Activated CD8-positive, alpha-beta memory T cell treated with anti-CD3 and anti-CD28 coated beads, Interleukin-2, amount 50 U/mL, for 48 hours (primary cell): ENCODE measurements at places on chromosomes 13 and 19.

DNA sequence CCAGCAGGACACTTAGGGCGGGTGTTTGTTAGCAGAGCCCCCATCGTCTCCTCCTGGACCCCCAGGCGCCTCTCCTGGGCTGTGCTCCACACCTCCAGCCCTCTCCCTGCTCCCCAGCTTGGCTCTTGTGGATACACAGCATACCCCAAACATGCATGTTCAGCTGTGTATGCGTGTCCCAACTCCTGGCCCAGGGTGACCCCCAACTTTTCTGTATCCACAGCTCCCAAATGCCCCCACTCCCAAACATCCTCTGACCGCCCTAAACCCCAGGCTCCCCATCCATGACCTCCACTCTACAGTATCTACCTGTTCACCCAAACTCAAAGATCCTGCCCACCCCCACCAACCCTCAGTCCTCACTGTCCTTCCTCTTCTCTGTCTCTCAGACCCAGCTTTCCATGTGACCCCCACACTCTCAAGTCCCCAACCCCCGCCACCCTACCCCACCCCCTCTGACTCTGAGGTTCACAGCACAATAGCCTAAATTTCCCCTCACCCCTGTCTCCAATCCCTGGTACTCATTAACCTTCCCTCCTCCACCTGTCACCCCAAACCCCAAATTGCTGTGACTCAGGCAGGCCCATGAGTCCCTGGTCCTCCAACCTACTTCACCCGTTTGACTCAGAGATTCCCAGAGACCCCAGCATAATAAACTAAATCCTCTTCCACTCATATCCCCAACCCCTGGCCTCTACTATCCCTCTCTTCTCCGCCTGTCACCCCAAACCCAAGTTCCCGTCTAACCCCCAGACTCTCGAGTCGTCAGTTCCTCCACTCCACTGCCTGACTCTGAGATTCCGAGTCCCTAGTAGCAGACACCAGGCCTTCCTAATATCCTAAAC is 968 bp downstream of the UBE2M start:
- peak; percentile 53 for DNase-seq

DNA sequence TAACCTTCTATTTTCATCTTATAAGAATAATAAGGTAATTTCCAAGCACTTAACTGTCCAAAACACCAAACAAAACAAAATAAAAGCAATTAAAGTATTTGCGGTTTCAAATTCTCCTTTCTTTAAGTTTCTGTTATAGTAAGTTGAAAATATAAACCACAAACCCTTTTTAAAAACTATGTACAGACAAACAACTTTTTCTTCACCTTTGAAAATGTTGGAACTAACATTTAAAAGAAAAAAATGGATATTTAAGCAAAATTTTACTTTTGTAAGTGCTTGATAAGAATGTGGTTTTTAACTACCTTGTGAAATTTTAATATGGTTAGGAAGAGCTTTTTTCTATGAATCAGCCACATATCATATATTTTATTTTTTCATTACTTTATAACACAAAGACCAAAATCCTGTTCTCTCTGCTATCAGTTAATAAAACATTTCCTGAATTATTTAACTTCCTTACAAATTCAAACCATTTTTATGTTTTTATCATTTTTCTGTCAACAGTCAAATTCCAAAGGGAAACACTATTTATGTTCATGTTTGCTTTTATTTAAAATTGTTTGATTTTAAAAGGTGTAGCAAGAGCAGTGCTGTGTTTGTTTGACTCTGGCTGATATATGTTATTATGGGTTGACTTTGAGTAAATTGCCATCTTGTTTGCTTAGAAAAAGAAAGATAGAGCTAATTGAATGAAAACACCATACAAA is 554.1 kb upstream of the KLHL1 start:
- DNase-seq = no peak

GRCh38 chr13:90803210-90803609 is 544.3 kb upstream of the MIR17HG start:
- no peak for DNase-seq

GRCh38 chr13:75518439-75519088 is 19.1 kb downstream of the COMMD6 start:
- DNase-seq = no peak

DNA sequence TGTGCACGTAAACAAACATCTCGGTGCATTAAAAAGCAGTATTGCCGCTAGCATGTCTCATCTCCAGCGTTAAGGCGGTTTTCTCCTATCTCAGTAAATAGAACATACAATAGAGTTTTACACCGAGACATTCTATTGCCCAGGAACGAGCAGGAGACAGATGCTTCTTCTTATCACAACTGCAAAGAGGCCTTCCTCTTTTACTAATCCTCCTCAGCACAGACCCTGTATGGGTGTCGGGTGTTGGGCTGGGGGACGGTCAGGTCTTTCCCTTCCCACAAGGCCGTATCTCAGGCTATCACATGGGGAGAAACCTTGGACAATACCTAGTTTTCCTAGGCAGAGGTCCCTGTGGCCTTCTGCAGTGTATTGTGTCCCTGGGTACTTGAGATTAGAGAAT is 21.2 kb downstream of the ZNF233 start:
- DNase-seq = no peak

DNA sequence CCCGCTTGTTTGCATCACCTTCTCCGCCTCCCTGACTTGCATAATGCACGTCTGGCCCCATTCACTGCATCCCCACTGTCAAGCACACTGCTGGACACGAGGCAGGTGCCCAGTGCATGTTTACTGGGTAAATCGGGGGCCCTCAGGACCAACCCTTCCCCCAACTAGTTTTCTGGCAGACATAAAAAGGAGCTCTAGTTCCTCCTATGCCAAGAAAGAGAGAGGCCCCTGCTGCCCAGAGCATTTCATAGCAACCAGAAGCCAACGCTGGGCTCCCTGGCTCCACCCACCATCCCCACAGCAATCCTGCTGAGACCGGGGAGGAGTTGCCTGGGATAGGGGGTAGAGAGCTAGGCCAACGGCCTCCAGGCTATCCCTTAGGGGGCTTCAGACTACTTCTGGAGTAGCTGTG is 23.2 kb downstream of the ANKRD27 start:
- no peak for DNase-seq

DNA sequence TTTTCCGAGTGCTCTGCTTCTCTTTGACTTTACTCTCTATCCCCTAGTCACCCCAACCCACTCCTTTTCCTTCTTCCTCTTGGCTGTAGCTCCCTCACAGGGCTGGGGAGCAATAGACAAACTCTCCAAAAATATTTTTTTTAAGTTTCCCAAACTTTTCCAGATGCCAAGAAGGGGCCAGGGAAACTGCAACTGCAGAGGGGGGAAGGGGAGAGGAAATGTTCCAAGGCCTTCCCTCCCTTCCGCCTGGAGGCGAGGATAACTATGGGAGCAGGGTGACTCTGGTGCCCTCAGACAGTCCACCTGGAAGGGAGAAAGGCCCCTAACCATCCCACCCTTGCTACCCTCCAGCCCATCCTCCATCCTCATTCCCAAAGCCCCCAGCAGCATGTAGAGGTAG is 49.4 kb downstream of the LYL1 start:
- no peak for DNase-seq

GRCh38 chr19:55490478-55491432 is 2.5 kb downstream of the SSC5D start:
- no peak for DNase-seq

DNA sequence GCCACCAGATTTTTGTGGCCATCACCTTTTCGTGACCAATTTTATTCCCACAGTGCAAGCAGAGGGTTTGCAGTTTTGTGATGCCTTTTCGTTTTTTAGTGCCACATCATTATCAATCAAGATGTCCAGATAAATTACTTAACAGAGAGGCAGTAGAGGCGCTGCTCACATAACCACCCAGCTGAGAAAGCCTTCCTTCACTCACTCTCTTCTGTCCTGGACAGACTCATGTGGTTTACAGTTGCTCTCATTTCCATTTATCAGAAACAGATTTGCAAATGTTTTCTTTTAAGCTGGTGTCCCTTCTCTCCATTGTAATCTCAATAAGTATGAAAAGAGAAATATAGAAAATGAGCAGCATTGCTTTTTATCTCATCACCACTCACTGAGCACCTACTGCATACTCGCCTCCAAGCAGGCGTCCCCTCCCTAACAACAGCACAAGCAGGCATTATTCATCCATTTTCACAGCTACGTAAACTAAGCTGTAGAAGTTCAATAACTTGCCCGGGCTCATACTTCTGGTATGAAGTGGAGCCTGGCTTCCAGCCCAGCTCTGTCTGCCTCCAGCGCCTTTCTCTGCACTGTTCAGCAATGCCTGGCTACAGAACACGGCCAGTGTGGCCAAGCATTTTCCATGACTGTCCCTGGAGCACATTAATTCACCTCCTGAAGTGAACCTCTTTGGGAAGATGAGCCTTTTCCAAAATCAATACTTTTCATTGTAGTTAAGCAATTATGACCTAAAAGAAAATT is 34.6 kb upstream of the KATNAL1 start:
- no peak for DNase-seq

DNA sequence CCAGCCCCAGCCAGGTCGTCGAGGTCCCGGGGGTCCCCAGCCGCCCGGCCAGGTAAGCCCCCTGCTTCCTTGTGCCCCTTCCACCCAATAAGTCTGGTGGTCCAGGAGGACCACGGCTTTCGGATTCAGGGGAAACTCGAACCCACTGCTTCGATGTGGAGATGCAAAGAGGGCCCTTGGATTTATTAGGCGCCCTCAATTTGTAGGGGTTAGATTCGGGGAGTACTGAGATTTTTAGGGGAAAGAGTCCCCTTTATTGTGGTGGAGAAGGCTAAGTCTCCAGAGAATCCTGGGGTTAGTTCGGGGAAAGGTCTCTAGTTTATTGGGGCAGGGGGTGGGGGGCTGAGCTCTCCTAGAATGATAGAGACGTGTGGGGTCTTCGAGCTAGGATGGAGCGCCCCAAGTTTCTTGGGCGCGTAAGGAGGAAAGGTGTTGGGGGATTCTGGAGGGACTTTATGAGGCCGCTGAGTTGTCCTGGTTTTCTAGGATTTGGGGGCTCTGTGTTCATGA is 3.8 kb upstream of the LTBP4 start:
- no peak for DNase-seq

- no peak for DNase-seq
Observed at GRCh38 chr19:19746286-19747213, 13.6 kb upstream of the ZNF14 start.

DNA sequence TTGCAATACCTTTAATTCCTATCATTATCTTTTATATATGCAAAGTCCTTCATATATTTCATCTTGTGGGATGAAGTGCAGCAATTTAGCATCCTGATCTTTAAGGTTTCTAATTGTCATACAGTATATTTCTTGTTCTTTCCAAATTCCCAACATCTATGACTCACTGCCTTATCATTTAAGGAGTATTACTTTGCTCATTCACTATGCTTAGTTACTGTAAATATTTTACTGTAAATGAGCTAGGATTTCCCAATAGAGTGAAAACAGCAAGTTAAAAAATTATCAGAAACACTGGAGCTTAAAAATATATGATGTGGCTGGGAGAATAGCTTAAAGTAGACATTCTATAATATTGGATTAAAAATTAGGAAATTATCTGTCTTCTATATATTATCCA is 69.9 kb downstream of the SLITRK6 start:
- DNase-seq = no peak

DNA sequence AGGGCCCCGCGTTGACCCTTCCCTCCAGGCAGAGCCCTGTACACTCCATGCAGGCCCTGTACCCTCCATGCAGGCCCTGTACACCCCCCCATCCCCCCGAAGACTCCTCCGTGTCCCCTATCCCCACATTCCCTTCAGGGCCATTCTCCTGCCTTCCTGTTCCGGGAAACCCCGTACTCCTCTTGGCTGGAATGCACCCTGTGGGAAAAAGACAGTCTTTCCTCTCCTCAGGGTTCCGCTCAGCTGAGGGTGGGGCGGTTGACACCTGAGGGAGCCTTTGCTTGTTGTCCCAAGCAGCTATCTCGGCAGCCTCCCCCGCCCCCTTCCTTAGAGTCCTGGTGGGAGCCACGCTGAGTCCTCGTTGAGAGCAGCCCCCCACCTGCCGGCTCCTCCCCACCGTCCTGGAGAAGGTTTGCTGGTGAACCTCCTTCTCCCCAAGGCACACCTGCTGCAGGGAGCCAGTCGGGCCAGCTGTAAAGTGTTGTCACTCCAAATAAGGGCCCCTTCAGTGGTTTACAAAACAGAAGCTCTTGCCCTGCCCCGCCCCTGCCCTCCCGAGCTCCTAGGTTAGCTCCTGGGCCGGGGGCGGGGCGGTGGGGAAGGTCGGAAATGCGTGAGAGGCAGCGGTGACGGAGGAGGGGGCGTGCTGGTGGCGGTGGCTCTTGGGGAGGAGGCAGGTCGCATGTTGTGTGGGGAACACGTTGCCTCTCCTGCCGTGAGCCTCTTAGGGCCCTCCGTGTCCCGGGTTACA is 1.5 kb downstream of the GNA11 start:
- peak; percentile 63 for DNase-seq
